ENCODE measurements at places on chromosomes 1 and 21.
A peak's percentile ranks its signal among the peaks of the same experiment; 100 is the strongest.

GRCh38 chr1:229196404-229197264, 74.3 kb upstream of the RAB4A start:
- no peak for DNase-seq

- DNase-seq, result no peak
Measured at GRCh38 chr21:42496839-42497202, 797 bp upstream of the RSPH1 start.

GRCh38 chr1:207336559-207337467, 15.3 kb downstream of the CD55 start:
- no peak for DNase-seq

- no peak for DNase-seq
Measured at GRCh38 chr1:230499496-230499895, 73.4 kb upstream of the PGBD5 start.

- DNase-seq, result no peak
Measured at GRCh38 chr1:226934483-226935237, 5.4 kb upstream of the COQ8A start.

DNA sequence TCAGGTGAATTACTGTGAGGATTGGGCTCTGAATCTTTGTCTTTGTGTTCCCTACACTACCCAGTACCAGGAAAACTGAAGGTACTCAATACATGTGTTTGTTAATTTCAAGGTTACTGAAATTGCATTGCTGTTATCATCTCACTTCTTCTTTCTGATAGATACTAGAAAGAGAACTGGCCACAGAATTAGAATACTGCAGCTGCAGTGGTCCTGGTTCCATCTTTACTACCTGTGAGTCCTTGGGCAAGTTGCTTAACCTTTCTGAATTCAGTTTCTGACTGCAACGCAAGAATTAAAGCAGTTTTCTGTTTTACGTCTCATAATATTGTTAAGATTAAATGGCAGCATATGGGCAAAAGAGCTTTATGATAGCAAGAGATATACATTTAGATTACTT, 263.5 kb downstream of the LMO4 start:
- no peak for DNase-seq

GRCh38 chr1:55700359-55701130, 485.4 kb upstream of the USP24 start:
- DNase-seq, result no peak

DNA sequence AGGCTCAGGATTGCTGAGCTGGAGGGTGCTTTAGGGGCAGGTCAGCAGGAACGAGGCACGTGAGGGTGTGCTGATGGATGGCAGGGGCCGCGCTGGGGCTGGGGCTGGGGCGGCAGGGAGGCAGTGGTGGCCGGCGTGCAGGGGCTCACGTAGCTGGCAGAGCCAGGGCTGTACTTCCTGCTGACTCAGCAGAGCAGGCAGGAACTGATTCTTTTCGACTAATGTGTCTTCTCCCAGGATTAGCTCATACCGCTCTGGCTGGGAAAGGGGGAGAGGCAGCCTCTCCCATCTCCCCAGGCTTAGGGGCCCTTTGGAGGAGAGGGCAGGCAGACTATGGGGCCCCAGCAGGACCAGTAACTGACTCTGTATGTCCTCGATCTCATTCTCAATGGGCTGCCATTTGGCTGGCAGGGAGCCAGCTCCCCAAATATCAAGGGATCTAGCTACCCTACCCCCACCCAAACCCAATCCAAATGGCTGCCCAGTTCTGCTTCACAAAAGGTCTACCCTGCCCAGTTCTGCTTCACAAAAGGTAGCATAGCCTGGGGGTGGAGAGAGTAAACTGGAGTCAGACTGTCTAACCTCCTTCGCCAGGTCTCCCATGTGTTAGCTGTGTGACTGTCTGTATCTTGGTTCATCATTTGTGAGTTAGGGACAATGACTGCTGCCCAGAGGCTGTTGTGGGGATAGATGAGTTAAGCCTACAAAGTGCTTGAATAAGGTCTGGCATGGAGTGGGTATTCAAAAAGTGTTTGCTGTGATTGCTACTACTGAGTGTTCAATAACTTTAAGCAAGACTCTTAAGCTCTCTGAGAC, 100.1 kb upstream of the SLC2A1 start:
- DNase-seq, result no peak

- DNase-seq, result no peak
Measured at GRCh38 chr1:161088587-161089110, 709 bp downstream of the NECTIN4 start.

- no peak for DNase-seq
Measured at GRCh38 chr1:89633800-89634625, 1.1 kb downstream of the LRRC8C start.

- no peak for DNase-seq
Measured at GRCh38 chr1:206048582-206048981, 4.4 kb upstream of the RHEX start.

DNA sequence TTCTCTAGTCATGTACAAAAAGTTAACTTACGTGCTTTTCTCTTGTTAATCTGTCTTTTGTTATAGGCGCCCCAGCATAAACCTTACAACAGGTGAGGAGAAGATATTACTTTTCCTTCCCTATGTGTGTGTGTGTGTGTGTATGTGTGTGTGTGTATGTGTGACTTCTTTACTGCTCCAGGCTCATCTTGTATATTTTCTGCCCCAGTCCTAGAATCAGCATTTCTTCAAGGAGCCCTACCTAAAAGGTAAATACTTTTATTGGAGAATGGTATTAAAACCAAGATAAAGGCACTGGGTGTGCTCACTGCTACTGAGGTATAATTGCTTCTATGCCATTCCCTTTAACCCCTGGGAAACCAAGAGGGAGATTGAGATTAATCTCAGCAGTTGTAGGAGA, 129.8 kb downstream of the PLPPR5 start:
- no peak for DNase-seq

- DNase-seq, result peak; percentile 25
Measured at GRCh38 chr1:25922056-25922970, 16.1 kb upstream of the STMN1 start.

GRCh38 chr1:15640667-15641066, 23.4 kb downstream of the DDI2 start:
- no peak for DNase-seq

- no peak for DNase-seq
Measured at GRCh38 chr1:183632964-183633363, 2.6 kb downstream of the ARPC5 start.

GRCh38 chr21:42454786-42455185, 41.2 kb downstream of the RSPH1 start:
- no peak for DNase-seq

DNA sequence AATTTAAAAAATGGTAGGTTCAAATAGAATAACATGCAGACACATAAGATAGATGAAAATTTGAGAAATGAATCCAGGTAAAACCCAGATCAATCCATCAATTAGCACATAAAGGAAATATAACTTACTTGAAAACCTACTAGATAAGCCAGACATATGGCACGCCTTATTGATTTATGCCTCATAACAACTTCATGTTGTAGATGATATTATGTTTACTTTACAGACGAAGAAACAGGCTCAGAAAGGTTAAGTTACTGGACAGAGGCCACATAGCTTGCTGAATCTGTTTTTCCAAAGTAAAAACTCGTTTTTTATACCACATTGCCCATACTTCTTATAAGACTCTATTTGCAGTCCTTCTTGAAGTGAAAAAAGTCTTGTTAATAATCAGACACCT, 22.1 kb upstream of the NCF2 start:
- no peak for DNase-seq

- no peak for DNase-seq
Measured at GRCh38 chr1:205861540-205861939, 11.6 kb upstream of the PM20D1 start.

GRCh38 chr1:90402893-90403849, 313.9 kb downstream of the BARHL2 start:
- no peak for DNase-seq

DNA sequence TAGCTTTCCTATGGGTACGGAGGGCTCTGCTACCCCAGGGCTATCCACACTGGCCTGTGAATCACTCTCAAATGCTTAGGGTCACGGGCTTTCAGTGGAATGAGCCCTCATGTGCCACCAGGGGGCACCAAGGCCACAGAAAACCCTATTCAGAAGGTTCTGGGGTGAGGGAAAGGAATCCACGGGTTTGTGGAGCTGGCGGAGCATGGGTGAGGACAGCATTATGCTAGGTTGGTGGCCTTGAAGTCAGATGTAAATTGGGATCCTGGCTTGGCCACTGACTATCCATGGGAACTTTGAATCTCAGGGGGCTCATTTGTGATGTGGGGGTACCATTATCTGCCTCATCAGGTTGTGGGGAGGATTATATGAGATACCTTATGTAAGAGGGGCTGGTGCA, 5.1 kb upstream of the LAMTOR5 start:
- DNase-seq, result no peak

- DNase-seq, result no peak
Measured at GRCh38 chr1:115436596-115436995, 98.5 kb upstream of the NGF start.

DNA sequence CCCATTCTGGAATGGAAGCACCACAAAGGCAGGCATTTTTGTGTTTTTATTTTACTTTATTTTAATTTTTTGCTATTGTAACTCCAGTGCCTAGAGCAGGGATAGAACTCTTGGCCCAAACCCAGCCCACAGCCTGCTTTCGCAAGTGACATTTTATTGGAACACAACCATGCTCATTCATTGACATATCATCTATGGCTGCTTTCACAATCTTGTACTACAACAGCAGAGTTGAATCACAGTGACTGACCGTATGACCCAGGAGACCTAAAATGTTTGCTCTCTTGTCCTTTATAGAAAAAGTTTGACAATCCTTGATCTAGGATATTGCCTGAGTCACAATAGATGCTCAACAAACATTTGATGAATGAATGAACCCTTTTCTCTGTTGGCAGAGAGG, 83.9 kb upstream of the ATP1A1 start:
- DNase-seq, result no peak

GRCh38 chr1:12648741-12649140, 4.9 kb downstream of the AADACL4 start:
- DNase-seq, result no peak

GRCh38 chr1:47437447-47438164, at the start of gene FOXD2:
FOXD2 (plus strand) TSS chr1:47438044; CDS start chr1:47438136, 92 bp downstream.
- peak; percentile 94 for DNase-seq

- no peak for DNase-seq
Measured at GRCh38 chr1:166933633-166934032, 41.7 kb downstream of the ILDR2 start.

DNA sequence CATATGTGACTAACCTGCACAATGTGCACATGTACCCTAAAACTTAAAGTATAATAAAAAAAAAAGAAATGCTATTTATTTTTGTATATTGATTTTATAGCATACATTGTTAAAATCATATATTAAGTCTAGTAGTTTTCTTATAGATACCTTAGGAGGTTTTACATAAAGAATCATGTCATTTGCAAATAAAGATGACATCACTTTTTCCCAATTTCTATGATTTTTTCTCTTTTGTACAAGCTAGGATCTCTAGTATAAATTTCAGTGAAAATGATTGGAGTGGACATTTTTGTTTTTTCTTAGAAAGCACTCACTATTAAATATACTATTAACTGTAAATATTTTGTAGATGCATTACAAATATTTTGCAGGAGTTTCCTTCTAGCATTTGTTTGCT, 20.5 kb upstream of the NTMT2 start:
- DNase-seq, result no peak

DNA sequence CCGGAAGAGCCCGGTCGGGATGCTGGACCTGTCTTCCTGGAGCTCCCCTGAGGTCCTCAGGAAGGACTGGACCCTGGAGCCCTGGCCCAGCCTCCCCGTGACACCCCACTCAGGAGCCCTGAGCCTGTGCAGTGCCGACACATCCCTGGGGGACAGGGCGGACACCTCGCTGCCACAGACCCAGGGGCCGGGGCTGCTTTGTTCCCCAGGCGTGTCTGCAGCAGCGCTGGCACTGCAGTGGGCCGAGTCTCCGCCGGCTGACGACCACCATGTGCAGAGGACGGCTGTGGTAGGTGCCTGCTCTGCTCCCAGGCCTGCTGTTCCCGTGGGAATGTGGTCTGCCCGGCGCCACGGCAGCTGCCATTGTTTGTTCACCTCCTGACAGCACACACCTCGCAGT, 42.1 kb upstream of the DIP2A start:
- no peak for DNase-seq

DNA sequence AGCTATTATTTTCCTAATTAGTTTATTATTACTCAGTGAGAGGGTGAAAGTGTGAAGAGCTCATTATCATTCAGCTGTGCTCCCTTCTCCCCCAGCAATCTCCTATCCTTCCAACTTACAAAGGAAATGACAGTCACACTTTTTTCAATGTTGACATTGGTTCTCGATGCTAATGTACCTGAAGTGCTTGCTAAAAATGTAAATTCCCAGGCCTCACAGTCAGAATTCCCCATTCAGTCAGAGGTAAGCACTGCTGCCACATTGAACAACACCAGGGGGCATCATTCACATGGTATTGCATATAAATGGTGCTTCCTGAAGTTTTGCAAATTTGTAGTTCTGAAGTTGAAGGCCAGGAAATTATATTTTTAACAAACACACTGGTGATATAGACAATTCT, 132.7 kb upstream of the FOXD3 start:
- DNase-seq, result no peak

DNA sequence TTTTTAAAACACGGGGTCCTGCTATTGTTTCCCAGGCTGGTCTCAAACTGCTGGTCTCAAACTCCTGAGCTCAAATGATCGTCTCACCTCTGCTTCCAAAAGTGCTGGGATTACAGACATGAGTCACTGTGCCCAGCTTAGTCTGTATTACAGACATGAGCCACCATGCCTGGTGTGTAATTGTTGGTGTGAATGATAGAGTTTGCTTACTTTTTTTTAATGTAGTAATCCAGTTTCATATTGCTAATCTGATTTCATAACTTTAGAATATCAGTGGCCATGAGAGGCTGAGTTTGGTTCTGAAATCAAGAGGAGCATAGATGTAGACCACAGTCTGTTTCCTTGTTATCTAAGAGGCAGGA, 3.4 kb downstream of the EPB41 start:
- DNase-seq, result no peak

- DNase-seq, result no peak
Measured at GRCh38 chr1:11617314-11617713, 36.9 kb downstream of the FBXO2 start.

DNA sequence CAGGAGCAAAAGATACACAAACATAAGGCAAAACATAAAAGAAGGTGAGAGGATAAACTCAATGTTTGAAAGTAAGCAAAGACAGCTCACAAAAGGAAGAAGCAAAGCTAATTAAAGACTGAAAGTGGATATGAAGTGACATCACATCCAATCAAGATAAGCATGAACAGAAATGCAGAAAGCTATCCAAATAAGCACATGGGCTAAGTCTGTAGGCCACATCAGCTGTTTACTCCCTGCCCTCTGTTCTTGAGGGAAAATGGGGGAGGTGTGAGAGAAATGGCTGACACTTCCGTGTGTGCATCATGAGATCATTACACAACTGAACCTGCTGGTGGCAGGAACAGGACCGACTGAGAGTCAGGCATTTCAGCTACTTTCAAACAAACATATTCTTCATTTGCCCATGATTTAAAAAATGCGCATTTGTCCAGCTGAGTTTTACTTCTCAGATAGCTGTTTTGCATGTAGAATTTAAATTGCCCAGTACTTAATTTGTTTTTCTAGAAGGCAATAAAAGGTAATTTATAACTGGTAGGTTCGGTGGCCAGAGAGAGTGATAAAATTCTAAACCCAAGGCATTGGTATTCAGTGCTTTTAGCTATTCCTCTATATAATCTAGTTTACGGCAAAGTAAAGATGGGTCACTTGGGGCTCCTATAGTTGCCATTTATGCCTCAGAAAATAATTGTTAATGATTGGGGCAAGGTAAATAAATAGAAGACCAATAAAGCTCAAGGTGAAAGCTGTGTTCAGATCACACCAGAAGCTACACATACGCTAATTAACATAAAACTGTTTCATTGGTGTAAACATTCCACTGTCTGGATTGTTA, 27.2 kb upstream of the MAN1A2 start:
- no peak for DNase-seq

Measured in activated naive CD4-positive, alpha-beta T cell (primary cell).